ENCODE measurements at places on chromosomes 1 and 21.

DNA sequence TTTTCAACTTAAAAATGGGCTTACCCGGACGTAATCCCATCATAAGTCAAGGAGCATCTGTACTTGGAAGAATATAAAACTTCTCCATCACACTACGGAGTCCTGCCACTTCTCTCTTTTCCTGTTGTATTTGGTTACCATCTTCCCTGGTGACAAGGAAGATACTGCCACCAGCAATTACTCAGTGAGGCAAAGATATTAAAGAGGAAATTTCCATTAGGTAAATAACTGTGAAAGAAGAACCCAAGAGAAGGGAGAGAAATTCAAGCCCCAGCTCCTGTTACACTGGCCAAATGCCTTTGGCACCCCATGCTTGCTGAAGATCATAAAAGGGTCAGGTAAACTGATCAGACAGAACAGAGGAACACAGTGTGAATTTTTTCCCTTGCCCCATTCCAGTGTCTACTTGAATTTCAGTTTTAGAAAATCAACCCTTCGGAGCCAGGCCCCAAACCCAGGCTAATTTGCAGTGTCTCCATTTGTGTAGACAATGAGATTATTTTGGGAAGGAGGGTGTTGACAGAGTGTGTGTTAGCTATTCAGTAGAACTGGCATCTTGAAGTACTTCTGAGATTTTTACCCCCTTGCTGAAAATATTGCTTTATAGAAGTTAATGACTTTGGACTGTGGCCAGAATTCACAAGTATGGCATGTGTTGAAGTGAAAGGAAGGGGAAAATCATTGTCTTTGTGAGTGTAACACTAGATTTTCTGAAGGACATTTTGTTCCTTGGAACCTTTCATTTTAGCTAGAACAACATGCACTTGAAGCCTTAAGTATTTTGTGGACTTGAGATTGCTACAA lies 167.1 kb downstream of the DHRS3 start:
- DNase-seq = no peak

- no peak for DNase-seq
Observed at GRCh38 chr1:177137814-177138213, 26.7 kb downstream of the ASTN1 start.

DNA sequence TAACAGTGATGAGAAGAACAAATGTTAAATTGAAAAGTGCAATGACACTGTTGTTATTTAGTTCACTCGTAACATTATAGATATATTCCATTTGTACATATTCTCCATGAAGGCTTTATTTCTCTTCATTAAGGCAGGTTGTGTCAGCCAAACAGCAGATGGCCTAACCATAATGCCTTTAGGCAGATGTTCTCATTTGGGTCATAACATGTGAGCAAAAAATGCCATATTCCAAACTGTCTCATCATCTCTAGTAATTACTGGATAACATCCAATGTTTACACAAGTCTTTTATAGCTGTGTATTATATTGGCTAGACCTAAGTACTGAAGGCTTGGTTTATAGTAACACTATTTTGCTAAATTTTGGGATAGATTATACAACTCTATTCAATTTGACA lies 87.2 kb upstream of the CHODL start:
- no peak for DNase-seq

DNA sequence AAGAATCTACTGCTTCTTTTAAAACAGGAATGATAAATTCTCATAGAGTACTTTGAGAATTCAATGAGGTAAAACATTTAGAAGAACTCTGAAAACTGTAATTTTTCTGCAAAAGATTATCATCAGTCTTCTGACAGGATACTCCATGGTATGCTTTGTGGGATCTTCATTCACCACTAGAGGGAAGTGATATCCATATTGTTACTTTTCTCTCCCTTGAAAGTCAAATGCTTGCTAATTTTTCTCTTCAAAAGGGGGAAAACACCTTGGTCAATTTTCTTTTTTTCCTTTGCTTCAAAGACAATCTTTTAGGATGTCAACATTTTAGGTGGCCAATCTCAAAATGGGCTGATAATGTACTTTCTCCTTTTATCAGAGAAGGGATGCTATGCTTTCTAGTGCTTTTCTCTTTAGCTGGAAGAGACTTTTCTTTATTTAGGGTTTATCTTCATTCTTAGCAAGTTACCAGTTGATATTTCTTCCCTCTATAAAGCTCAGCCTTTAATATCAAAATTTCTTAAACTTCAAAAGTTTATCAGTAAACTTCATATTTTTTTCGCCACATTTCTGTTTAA lies 95.5 kb downstream of the NEGR1 start:
- peak; percentile 42 for DNase-seq

GRCh38 chr1:196660852-196661251 lies 9.0 kb downstream of the CFH start:
- peak; percentile 44 for DNase-seq

DNA sequence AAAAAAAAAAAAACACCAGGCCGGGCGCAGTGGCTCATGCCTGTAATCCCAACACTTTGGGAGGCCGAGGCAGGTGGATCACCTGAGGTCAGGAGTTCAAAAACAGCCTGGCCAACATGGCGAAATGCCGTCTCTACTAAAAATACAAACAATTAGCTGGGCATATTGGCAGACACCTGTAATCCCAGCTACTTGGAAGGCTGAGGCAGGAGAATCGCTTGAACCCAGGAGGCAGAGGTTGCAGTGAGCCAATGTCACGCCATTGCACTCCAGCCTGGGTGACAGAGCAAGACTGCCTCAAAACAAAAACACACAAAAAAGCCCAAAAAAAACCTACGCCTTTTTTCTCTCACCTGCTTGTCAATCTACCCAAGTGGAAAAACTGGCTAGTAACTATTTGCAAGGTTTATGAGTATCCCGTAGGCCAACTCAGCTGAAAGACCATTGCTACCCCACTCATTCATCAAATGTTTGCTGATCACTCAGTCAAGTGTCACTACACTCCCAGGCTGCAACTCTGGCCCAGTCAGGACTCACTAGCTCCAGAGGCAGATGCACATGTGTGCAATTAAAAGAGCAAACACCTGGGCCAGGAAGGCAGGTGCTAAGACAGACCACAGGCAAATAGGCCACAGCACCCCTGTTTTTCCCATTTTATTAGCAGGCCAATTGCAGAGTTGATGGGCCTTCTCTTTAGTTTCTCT lies 2.0 kb downstream of the CSRP1 start:
- DNase-seq = no peak

DNA sequence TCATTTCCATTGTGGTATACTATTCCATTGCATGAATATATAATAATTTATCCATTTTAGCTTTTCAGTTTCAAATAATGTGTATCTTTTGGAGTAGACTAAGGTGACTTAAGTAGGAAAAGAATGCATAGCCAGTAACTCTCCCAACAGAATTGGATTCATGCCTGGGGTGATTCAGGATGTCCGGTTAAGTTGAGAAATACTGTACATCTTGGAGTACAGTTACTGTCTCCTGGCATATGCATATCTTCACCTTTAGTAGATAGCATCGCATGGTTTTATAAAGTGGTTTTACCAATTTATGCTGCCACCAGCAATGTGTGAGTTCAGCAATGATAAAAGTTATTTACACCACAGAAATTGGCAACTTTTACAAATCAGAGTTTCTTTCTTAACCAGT lies 18.6 kb upstream of the SLC6A9 start:
- peak; percentile 91 for DNase-seq

GRCh38 chr1:202857136-202857610 lies 31.8 kb downstream of the RABIF start:
- no peak for DNase-seq

DNA sequence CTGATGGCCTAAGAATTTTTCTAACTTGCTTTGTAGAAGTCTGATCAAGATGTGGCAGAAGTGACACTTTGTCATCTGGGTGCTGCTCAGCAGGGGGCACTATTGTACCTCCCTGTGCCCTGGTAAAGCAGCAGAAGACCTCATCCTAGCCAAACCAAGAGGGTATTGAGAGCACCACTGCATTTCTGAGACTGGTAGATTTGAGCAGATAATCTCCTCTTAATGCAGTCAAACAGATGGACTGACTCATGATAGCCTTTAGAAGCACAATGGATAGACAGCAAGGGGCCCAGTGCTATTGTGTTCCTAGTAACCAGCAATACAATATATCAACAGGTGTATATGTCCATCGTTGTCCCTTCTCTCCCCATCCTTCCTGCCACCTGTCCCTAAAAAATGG lies 5.7 kb downstream of the TPM3 start:
- DNase-seq = peak; percentile 47

- peak; percentile 48 for DNase-seq
Observed at GRCh38 chr1:246724731-246725095, 504 bp downstream of the SCCPDH start.

GRCh38 chr1:67750691-67751054 lies 65.7 kb downstream of the GADD45A start:
- no peak for DNase-seq

Measured in HCEC 1CT (cell line).